Ecto neural progenitor cell (in vitro differentiated cells): ENCODE measurements at places on chromosomes 6 and 20.

DNA sequence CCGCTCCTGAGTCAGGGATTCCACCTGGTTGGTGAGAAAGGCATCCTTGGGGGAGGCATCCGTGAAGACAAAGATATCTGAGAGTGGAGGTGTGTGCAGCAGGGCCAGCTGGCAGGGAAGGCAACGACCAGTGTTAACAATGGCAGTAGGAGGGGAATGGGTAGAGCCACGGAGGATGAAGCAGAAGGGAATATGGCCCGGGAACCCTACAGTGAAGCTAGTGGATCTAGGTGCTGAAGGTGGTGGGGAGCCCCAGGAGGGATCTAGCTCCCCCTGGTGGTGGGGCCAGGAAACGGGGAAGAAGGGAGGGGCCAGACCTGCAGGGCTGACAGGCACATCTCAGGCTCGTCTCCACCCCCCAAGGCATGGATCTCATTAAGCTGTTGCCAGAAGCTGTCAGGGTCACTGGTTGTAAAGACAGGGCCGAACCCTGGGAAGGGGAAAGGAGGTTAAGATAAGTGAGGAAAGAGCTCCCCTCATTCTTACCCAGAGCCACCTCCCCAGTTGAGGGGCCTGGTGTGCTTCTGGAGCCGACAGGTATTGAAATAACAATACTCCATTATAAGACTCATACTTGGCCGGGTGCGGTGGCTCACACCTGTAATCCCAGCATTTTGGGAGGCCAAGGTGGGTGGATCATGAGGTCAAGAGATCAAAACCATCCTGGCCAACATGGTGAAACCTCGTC lies 7.3 kb downstream of the VWA7 start:
- DNase-seq: peak; percentile 73

GRCh38 chr6:42898891-42899361 lies 16.9 kb upstream of the PTCRA start:
- DNase-seq: peak; percentile 68

DNA sequence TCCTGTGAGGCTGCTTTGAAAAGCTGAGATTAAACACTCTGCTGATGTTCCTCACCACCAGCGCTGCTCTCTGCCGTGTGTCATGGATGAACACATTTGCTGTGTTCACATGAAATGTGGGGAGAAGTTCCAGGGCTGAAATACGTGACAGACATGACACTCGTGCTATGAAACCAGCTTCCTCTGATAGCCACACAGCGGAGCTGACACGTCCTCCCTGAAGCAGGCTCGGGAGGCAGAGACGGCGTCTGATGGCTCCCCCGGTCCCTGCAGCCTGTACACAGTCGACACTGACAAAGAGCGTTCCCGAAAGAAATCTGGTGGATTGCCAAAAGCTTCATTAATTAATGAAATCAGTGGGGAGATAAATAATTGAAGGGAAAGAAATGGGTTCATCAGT lies 17.5 kb downstream of the AGPAT4 start:
- no peak for DNase-seq

DNA sequence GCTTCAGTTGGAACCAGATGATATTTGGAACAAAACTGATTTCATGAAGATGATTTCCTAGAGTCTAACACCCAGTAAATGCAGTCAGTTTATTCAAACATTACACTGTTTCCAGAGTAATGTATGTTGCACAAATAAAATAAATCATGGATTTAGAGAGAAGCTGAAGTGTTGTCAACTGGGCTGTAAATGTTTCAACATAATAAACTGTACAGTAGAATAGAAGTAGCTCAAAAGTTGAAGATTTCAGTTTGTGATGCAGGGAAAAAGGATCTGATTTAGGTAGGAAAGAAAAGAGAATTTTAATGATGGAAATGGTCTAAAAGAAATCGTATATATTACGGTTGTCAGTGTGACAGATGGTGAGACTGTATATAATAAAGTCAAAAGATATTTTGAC lies 985.2 kb downstream of the EYS start:
- DNase-seq: no peak

- DNase-seq: no peak
Measured at GRCh38 chr6:56169366-56169765, 78.0 kb downstream of the COL21A1 start.

- DNase-seq: no peak
Measured at GRCh38 chr20:21361266-21361665, 36.1 kb downstream of the NKX2-4 start.

DNA sequence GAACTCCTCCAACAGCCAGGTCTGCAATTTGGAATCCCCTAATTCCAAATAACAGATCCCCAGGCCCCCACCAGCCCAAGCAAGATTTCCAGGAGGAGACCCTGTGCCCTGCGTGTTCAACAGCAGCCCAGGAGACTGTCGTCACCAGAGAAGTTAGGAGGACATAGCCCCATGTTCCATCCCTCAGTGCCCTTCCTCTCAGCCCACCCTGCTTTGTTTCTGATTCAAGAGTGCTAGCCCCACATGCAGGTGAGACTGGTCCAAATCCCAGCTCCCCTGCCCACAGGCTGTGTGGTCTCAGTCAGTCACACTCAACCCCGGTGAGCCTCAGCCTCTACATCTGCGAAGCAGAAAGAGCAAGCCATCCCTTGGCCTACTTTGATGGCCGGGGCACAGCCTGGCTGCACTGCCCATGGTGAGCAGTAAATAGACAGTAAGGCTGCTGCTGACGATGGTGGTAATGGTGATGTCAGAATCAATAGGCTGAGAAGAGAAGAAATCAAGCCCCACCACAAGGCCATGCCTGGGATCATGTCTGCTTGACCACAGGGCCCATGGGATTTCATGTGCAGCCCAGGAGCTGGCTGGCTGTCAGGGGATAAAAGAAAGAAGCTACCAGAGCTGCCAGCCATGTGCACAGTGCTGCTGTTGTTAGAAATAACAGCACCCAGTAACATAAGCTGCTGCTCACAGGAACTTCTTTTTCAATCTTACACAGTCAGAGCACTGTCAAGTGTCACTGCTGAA lies 51.5 kb upstream of the NXT1 start:
- no peak for DNase-seq

GRCh38 chr6:147117011-147117410 lies 87.2 kb upstream of the STXBP5 start:
- no peak for DNase-seq

DNA sequence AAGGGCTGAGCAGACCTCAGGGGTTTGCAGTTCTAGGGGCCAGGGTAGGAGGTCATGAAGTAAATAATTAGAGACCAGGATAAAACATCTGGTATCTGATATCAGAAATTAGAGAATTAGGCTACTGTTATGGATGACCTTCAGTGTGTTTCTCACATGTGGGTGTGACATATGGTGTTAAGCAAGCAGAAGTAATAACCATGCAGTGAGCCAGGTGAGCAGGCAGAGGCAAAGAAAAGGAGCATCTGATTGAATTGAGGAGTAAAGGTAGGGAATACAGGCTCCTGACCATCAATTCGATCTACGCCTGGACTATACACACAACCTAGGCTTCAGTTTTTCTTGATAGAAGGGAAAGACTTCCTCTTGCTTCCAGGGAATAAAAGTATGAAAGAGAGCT lies 34.7 kb upstream of the MAP3K7 start:
- no peak for DNase-seq

DNA sequence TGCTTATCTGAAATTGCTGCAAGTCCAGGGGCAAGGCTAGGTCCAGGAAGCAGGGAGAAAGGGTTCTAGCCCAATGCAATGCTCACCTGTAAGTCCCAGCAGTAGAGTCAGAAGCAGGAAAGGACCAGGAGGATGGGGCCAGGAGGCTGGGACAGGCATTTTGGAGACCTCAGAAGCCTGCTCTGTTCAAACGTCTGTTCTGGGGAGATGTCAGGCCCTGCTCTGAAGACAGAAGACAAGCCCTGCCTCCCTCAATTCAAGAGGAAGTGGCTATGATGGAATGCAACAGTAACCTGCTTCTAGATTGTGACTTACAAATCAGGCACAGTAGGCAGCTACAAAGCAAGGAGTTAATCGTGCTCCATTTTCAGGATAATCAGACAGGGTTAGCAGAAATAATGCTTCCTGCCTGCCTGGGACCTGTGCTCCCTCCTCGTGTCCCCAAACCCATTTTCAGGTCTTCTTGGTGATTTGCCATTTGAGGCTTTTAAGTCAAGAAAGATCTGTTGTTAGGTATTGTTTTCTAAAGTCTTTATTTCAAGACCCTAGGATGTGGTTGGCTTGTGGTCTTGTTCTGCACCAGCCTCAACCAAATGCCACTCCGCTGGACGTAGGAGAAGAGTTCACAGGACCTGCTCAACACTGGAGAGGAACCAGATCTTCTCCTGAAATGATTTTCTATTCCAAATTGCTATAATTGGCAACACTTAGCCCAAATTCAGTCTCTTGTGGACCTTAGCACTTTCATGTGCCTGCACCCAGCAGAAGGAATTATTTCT lies at the start of gene SIRPG:
Gene SIRPG, minus strand, starts transcription at position 224 of the 779 bp plus-strand sequence. Its CDS starts 65 bp downstream, at position 159.
- no peak for DNase-seq

- no peak for DNase-seq
Measured at GRCh38 chr6:111258615-111259088, 171.3 kb downstream of the SLC16A10 start.

- no peak for DNase-seq
Measured at GRCh38 chr6:13454286-13455221, 32.8 kb downstream of the GFOD1 start.

- DNase-seq: no peak
Measured at GRCh38 chr6:16602035-16602434, 159.2 kb downstream of the ATXN1 start.

DNA sequence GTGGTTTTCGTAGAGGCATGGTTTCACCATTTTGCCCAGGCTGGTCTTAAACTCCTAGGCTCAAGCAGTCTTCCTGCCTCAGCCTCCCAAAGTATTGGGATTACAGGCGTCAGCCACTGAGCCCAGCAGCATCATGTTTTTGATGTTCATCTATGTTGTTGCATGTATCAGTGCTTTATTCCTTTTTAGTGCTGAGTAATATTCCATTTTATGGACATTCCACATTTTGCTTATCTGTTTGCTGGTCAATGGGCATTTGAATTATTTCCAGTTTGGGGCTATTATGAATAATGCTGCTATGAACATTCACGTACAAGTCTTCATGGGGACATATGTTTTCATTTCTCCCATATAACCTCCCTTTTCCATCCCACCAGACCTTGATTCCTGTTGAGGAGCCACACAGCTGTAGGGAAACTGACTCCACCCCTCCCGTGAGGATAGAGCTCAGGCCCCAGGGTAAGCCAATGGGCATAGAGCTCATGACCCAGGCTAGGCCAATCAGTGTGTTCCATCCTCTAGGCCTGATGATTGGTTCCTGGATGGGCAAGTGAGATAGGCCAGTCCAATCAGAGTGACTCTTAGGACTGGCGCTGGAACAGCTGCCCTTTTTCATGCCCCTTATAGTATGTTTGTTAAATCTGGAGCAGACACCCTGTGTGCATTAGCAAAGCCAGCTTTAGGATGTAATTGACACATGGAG lies 49.5 kb downstream of the DLGAP4 start:
- DNase-seq: no peak

DNA sequence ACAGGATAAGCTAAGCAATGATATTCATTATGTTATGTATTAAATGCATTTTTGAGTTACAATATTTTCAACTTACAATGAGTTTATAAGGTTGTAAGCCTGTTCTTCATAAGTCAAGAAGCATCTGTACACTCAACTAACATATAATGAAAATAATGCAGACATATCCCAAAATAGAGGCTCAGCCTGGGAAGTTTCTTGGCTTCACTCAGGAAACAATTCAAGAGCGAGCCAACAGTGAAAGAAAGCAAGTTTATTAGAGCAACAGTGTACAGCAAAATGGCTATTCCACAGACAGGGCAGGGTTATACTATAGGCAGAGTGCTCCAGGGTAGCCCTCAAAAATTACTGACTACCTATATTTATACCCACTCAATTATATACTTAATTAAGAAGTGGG lies 1581.8 kb downstream of the HACE1 start:
- DNase-seq: no peak

- no peak for DNase-seq
Measured at GRCh38 chr6:130748041-130748440, 79.2 kb upstream of the SMLR1 start.

- peak; percentile 44 for DNase-seq
Measured at GRCh38 chr6:168130168-168130696, 51.2 kb upstream of the FRMD1 start.

DNA sequence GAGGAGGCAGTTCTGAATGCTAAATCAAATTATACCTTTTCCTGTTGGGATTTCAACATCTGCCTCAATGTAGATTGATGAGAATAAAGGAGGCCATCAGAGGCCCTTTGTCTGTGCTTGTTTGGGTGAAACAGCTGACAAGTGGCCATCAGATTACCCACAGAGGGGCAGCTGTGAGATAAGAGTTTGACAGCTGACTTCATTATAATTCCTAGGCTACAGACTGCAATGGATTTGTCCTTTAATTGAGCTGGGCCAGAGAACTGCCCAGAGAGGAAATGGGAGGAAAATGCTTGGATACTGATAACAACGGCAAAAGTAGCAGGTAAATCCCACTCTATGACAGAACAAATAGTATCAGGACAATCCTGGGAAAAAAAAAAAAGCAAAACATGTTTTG lies 649.4 kb downstream of the HDGFL1 start:
- DNase-seq: no peak

DNA sequence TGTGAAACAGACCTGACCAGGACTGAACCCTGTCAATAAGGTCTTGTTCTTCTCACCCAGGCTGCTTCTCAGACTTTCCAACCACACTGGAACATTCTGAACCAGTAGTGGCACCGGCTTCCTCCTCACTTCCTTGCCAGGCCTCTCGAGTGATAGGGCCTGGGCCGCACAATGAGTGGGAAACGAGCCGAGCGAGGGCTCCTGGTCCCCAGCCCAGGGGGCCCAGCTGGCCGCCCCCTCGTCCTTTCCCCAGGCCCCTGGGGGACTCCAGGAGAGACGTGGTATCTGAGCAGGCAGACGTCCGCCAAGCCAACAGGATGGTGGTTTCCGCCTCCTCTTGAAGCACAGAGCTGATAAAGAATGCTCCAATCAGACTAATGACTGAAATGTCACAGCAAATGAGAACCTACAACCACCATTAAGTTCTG lies 117.9 kb downstream of the GMDS start:
- no peak for DNase-seq
